ENCODE measurements at places on chromosomes 1 and 21. TPM values are rescaled to one million over a fixed set of nuclear protein-coding genes. Genes with fewer than 3 reads are reported as not detected.

The RXRG gene
- 0.17 TPM for total RNA-seq

The TLR5 gene
- not detected for total RNA-seq

The KLHDC8A gene
- not detected for total RNA-seq

The SLC25A34 gene
- 0.58 TPM for total RNA-seq

The SERPINC1 gene
- total RNA-seq, result 0.17 TPM

The IVL gene
- total RNA-seq, result not detected

The HCRTR1 gene
- total RNA-seq, result not detected

The SAMSN1 gene
- total RNA-seq, result 0.15 TPM

The S100A2 gene
- 3.3 TPM for total RNA-seq

The PKLR gene
- not detected for total RNA-seq

The PGLYRP3 gene
- total RNA-seq, result not detected

The SELE gene
- total RNA-seq, result 0.17 TPM

The CRNN gene
- not detected for total RNA-seq

The TEKT2 gene
- 0.15 TPM for total RNA-seq

The OR2W3 gene
- total RNA-seq, result not detected

The HSD3B1 gene
- not detected for total RNA-seq

The LCK gene
- total RNA-seq, result not detected

The KCNA3 gene
- total RNA-seq, result 3.5 TPM

The SH2D1B gene
- not detected for total RNA-seq

The CD58 gene
- total RNA-seq, result 9.6 TPM

The CKS1B gene
- 24.6 TPM for total RNA-seq

The BMP8B gene
- total RNA-seq, result not detected

The ANGPTL1 gene
- 8.1 TPM for total RNA-seq

The MFSD2A gene
- total RNA-seq, result 0.58 TPM

The OR10Z1 gene
- not detected for total RNA-seq

The CLCA4 gene
- not detected for total RNA-seq

The LY9 gene
- total RNA-seq, result not detected

The CAMK2N1 gene
- total RNA-seq, result 36.7 TPM

The FAM72D gene
- 1.3 TPM for total RNA-seq

The SPRR2F gene
- not detected for total RNA-seq

The MLLT11 gene
- total RNA-seq, result 3.1 TPM

The CAPN9 gene
- 0.15 TPM for total RNA-seq

The ELAPOR1 gene
- total RNA-seq, result 0.33 TPM

The EXO5 gene
- 5.5 TPM for total RNA-seq

The PLXNA2 gene
- total RNA-seq, result 1.9 TPM

The LCE2C gene
- not detected for total RNA-seq

The FAM163A gene
- total RNA-seq, result not detected

The TRAF3IP3 gene
- not detected for total RNA-seq

The PRAMEF15 gene
- total RNA-seq, result not detected

The GCLM gene
- 26.0 TPM for total RNA-seq

The CCNL2 gene
- 140 TPM for total RNA-seq

The NASP gene
- 23.0 TPM for total RNA-seq

The TMEM200B gene
- 22.8 TPM for total RNA-seq

The ARTN gene
- 0.29 TPM for total RNA-seq

The BARHL2 gene
- not detected for total RNA-seq

The SPATA21 gene
- not detected for total RNA-seq

The PDPN gene
- total RNA-seq, result 4.5 TPM

The NTRK1 gene
- not detected for total RNA-seq

The DYRK3 gene
- 31.7 TPM for total RNA-seq

The SELL gene
- total RNA-seq, result 0.15 TPM

The REN gene
- not detected for total RNA-seq

Measured in smooth muscle cell of trachea (primary cell).